Activated naive CD4-positive, alpha-beta T cell treated with anti-CD3 and anti-CD28 coated beads, Interleukin-2, amount 50 U/mL, for 72 hours (primary cell): ENCODE measurements at places on chromosomes 16 and 17.

DNA sequence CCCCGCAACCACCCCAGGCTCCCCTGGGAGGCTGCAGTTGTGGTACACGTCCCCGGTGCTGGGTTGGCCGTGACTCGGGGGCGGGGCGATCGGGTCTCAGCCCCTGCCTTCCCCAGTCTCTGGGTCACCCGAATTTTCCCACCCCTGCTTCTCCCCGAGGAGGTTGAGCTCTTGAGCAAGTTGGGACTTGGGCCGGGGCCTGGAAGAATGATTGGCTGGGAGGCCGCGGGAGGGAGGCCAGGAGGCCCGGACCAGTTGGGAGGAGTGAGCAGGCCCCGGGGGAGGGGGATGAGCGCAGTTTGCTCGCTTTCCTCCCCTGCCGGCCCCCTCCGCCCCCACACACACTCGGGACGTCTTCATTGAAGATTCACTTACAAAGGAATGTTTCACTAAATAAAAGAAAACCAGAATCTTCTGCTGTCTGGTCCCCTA is 4.5 kb upstream of the HEXIM1 start:
- DNase-seq, result peak; percentile 39

GRCh38 chr16:89201439-89202377 is 1.4 kb upstream of the SLC22A31 start:
- peak; percentile 86 for DNase-seq

DNA sequence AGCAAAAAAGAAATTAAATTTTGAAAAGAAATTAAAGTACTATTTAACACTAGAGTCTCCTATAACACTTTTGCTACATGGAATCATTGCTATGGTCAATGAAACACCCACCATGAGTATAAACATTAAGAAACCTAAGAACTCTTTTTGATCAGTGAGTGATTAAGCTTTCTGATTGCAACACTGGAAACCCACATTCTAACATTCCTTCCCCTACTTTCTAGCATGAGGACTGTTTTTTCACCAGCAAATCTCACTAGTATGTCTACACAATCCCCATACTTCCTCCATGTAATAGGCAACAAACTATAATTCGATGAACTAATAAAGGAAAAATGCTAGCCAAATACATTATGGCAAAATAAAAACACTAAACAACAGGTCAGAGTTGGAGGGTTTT is 54.7 kb downstream of the SKAP1 start:
- no peak for DNase-seq

- no peak for DNase-seq
Observed at GRCh38 chr16:15854906-15855703, 1.7 kb downstream of the MYH11 start.

DNA sequence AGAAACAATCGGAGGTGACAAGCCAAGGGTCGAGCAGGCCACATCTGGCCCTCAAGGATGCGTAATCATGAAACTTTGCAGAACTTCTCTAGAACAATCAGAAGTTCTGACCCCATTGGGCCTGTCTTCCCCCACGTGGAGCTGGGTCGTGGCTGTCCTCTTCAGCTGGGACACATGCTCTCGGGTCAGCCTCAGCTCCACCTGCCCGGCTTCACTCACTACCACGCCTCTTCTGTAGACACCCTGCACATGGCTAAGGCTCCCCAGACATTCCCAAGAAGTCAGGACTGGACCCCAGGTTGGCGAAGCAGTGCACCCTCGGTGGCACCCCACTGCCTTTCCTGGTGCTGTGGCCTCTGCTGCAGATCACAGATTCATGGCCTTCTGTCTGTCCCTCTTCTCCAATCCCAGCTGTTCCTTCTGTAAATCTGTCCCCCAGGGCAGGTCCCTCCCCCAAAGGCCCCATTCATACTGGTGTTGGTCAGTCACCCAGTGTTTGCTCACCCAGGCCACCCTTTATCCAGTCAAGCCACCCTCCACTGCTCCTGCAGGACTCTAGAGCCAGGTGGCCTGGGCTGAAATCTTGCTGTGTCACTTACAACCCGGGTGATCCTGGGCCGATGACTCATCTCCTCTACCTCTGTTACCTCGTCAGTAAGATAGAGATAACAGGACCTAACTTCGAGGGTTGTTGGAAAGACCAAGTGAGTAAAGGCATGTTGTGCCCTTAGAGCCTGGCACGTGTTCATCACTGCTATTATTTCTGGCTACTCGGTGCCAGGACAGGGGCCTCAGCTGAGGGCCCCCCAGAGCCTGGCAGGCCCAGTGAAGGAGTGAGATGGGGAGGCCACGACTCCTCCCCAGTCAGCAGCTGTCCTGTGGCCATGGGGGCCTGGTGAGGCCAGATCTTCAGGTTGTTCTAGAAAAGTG is 1.4 kb upstream of the SLC5A11 start:
- no peak for DNase-seq

- DNase-seq, result no peak
Observed at GRCh38 chr16:3948378-3948995, 68.0 kb upstream of the CREBBP start.

DNA sequence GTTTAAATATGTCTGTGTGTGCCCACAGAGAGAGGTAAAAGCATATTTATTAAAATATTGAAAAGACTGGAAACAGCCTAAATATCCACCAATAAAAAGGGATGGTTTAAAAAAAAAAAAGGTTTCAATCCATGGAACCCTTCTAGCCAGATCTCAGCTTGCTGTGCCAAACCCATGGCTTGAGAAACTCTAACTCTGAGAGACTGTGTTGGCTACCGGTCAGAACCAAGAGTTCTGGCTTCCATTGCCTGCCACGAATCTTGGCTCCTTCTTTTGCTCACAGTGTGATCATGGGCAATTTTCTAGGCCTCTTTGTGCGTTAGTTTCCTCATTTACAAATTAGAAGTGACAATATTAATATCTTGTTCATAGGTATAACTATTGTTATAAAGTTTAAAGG is 201.3 kb upstream of the IRX3 start:
- DNase-seq, result no peak

- DNase-seq, result no peak
Observed at GRCh38 chr16:86224126-86224525, 286.2 kb upstream of the FOXF1 start.

- no peak for DNase-seq
Observed at GRCh38 chr17:34305061-34305460, 14.2 kb upstream of the CCL8 start.

GRCh38 chr16:56964243-56965148 is 2.7 kb downstream of the CETP start:
- DNase-seq, result peak; percentile 88

DNA sequence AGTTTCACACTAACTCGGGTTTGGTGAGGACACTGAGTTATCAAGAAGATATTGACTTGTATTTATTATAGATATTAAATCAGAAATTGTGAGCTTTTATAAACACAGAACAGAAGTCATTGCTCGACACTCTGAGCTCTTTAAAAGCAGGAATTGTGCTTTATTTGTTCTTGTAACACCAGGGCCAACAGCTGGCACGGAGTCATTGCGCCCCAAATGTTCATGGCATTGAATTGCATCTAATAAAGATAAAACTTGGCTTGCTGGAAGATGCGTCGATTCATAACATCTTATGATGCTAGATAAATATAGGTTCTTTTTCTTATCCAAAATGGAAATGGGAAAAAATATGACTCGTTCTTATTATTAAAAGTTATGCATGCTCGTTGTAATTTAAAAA is 11.8 kb upstream of the MLYCD start:
- DNase-seq, result no peak

DNA sequence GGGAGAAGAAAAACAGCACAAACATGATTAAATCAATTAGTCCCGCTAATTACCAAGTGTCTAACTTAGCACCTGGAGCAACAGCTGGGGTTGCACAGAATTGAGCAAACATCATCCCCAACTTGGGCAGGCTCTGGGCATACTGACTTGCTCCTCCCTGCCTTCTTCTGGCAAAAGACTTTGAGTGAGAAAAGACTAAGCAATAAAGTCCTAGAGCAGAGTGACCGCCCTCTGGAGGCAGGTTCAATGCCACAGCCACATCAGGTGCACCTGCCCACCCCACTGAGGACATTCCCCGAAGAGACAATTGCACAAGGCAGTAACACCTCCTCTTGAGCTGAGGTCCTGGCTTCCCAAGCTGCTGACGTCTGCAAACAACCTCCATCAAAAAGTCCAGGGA is 358.3 kb downstream of the SOX9 start:
- no peak for DNase-seq

- DNase-seq, result no peak
Observed at GRCh38 chr17:80833952-80834892, 157.4 kb upstream of the CHMP6 start.

GRCh38 chr16:62596584-62596983 is 560.3 kb upstream of the CDH8 start:
- no peak for DNase-seq

DNA sequence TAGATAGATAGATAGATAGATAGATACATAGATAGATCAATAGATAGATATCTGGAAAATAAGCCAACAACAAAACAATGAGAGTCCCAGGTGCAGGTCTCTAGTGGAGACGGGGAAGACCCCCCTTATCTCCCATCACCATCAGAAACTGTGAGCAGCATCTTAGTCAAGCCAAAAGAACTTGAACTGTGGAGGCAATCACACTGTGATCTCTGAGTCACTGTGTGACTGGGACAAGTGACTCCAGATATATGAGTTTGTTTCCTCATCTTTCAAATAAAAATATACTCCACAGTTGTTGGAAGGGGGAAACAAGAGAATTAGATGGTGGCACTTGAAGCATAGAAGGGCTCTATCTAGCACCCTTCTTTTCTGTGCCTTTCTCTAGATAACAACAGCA is 42.1 kb downstream of the NOG start:
- no peak for DNase-seq

GRCh38 chr17:29682054-29682453 is 59.3 kb upstream of the CORO6 start:
- DNase-seq, result no peak

- DNase-seq, result no peak
Observed at GRCh38 chr17:79587945-79588344, 22.9 kb downstream of the RBFOX3 start.

GRCh38 chr16:12682432-12683165 is 121.1 kb downstream of the CPPED1 start:
- no peak for DNase-seq

DNA sequence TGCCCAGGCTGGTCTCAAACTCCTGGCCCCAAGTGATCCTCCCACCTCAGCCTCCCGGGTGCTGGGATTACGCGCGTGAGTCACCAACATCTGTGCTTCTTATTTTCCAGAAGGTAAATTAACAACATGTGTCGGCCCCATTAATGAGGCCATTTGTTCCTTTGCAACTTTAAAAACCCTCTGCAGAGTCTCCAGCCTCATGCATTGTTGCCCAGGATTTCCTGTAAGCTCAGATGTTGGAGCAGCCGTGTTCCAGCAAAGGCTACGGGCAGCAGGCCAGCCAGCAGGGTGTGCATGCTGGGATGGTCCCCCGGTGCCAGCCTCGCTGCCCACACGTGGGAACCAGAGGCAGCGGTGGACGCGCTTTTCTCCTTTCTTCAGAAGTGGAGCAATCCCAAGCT is 19.1 kb upstream of the HEXD start:
- DNase-seq, result no peak

DNA sequence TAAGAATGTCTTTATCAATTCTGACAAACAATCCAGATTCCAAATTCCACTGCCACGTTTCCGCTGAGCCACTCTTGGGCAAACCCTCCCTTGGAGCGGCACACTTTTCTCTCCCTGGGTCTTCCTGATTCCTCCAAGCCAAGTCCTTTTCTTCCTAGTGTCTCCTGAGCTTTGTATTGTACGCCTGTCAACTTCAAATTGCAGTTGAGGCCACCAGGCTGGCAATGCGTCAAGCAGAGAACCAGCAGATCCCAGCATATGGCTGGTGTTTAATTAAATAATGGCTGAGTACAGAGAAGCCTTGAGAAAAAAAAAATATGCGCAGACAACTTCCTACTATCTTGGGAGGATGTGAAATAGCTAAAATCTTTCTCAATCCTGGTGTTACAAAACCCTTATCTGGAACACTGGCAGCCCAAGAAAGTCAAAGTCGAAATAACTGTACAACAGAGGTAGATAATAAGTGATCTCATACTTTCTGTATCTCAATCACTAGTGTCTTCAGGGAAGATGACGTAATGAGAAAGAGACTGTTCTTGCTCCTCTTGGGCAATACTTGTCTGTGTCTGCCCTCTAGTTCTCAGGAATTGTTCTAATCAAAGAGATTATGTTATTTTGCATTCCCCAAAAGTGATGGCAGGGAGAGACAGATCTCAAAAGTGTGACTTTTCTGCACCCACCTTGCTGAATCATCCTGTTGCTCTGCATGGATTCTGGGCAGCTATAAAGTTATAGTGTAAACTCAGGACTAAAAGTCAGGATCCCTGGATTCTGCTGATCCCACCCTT is 15.0 kb downstream of the SMIM36 start:
- DNase-seq, result no peak

GRCh38 chr16:1991135-1991551 is 1.4 kb downstream of the SYNGR3 start:
- DNase-seq, result no peak

DNA sequence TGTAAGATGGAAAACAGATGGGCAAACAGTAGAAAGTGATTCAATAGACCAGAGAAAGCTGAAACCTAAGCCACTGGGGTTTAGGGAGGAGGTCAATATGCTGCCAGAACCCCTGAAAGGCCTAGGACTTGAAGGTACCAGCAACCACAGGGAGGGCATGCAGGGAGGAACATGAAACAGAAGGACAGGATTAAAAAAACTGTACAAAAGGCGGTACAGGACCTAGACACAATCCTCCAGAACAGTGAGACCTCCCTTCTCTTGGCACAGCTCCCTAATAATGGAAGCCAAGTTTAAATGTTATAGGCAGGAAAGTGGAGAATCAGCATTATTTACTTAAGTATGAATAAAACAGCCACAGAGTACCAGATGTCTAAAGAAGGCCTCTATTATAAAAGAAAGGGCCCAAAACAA is 105.5 kb downstream of the SPAG9 start:
- no peak for DNase-seq

- no peak for DNase-seq
Observed at GRCh38 chr17:61000911-61001310, 323.3 kb downstream of the BCAS3 start.

DNA sequence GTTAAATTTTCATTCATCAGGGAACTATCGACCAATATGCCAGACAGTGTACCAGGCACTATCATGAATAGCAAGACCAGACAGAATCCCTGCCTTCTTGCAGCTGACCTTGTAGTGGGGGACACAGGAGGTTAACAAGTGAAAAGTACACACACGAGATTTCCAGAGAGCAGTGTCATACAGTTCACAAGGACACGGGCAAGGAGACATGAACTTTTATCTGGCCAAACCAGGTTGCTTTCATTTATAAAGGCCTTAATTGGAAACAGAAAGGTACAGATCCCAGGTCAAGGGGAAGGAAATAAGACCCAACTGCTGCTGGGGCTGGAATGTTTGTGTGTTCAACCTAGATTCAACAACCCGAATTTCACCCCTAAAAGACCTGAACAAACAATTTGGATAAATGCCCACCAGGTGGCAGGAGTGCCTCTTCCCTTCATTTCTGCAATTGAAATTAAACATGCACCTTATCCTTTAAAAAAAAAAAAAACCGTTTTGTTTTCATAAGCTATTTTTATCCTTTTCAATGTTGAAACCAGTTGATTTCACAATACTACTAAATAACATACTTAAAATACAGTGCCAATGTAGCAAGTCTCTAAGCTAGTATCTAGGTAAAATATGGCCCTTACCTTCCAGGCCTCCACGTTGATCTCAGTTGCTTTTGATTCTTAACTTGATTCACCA is 65.9 kb downstream of the EMP2 start:
- peak; percentile 37 for DNase-seq

DNA sequence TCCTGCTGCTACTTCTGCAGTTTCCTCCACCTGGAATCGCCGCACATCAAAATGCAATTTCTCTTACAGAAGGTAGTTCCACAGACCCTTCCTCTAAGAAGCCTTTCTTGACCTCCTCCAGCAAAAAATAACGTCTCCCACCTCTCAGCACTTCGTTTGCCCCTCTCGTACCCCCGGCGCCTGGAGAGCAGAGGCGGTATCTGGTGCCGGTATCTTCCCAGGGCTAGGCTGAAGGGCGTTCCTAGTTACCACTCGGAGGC is 482 bp downstream of the DCTPP1 start:
- DNase-seq, result no peak
